ENCODE measurements at places on chromosomes 3 and 15.

DNA sequence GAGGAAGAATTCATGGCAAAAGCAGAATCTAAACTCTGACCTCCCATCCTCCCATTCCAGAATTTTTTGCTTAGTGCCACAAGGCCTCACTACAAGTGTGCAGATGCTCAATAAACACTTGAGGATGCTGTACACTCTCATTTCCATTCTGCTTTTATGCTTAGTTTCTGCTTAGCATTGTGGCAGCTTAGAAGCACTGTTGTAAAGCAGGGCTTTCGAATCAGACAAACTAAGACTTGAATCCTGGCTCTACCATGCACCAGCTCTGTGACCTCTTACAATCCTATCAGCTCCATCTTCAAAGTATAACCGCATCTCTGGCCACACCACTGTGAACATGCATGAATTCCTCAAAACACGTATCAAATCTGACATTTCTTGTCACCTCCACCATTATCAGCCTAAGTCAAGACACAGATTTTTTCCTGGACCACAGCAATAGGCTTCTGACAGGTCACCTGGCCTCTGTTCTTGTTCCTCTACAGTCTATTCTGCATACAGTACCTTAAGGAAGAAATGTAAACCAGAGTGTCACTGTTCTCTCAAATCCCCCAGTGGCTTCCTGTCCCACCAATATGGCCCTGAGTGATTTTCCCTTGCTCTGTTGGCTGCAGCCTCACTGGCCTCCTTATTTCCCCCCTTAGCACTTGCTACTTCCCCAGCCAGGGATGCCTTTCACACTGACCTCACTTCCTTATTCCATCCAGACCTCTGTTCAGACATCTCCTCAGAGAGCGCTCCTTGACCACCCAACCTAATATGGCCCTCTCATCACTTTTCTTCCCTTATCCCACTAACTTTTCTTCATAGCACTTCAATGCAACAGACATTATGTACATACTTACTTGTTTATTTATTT, 8.1 kb upstream of the PHC3 start:
- no peaks in the 10 kb centered on the region for H3K4me1 ChIP-seq
- peaks cover 7% of the 10 kb centered on the region for H3K27me3 ChIP-seq
- H3K4me3 ChIP-seq = no peak overlapping the region
- no peaks in the 10 kb centered on the region for H3K36me3 ChIP-seq
- no peak for DNase-seq

GRCh38 chr3:186960347-186960746, 30.0 kb downstream of the ST6GAL1 start:
- peak overlapping the region; percentile 89 for H3K27ac ChIP-seq
- H3K36me3 ChIP-seq = peaks cover 18% of the 10 kb centered on the region
- no peaks in the 10 kb centered on the region for H3K27me3 ChIP-seq
- peak overlapping the region; percentile 19 for H3K4me3 ChIP-seq
- peaks cover 51% of the 10 kb centered on the region for H3K4me1 ChIP-seq

DNA sequence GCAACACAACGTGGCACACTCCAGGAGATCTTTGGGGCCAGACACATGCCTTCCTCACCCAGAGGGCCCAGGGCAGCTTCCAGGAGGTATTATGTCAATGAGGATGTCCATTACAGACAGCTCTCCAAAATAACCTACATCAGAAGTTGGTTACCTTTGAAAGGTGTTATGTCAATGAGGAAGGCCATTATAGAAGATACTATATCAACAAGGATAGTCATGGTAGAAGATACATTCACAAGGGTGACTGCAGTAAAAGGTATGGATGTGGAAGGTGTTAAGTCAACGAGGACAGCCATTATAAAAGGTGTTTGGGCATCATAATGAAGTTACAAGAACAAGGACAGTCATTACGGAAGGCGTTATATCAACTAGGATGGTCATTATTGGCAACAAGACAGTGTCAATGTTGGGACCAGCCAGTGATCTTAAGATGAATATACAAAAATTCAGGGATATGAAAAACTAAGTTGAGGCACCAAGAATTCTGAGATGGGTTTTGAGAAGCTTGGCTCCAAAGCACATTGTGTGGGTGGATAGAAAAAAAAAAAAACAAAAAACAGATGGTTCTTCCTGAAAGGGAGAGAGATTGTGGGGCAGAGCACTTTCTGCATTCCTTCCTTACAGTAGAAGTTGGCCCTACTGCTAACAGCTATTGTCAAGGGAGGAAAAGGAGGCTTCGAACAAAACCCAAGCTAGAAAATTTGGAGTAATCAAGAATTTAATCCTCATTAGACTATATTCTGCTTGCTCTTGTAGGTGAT, 11.2 kb downstream of the CDCP1 start:
- H3K4me3 ChIP-seq = no peak overlapping the region
- H3K27ac ChIP-seq = no peak overlapping the region
- DNase-seq = no peak
- H3K4me1 ChIP-seq = no peaks in the 10 kb centered on the region
- H3K27me3 ChIP-seq = peaks cover 10% of the 10 kb centered on the region
- no peaks in the 10 kb centered on the region for H3K36me3 ChIP-seq

GRCh38 chr3:171967137-171967783, 72.1 kb upstream of the FNDC3B start:
- H3K4me1 ChIP-seq = peaks cover 34% of the 10 kb centered on the region
- DNase-seq = no peak
- H3K27ac ChIP-seq = peak overlapping the region; percentile 70
- H3K4me3 ChIP-seq = no peak overlapping the region
- no peaks in the 10 kb centered on the region for H3K36me3 ChIP-seq

GRCh38 chr15:37015451-37015850, 84.9 kb downstream of the MEIS2 start:
- no peak overlapping the region for H3K4me3 ChIP-seq
- H3K27me3 ChIP-seq = no peaks in the 10 kb centered on the region
- no peaks in the 10 kb centered on the region for H3K36me3 ChIP-seq
- DNase-seq = no peak
- no peaks in the 10 kb centered on the region for H3K4me1 ChIP-seq

DNA sequence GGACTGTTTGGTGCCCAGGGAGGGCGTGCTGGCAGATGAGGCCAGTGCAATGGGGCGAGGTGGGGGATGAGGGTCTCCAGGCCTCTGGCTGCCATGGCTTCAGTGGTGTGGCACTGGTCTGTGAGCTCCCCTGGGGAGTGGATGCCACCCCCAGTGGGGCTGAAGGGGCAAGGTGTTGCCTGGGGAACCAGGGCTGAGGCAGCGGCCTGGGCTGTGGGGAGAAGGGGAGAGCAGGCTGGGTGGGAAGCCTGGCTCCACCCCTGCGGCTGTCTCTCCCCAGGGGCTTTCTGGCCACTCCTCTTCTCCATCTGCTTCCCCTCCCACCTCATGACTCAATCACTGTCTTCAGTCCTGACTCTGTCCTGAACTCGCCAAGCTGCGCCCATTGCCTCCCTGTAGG, 88.4 kb upstream of the TLE3 start:
- peaks cover 36% of the 10 kb centered on the region for H3K27me3 ChIP-seq
- H3K27ac ChIP-seq = no peak overlapping the region
- peak; percentile 58 for DNase-seq
- H3K4me1 ChIP-seq = peaks cover 4% of the 10 kb centered on the region

GRCh38 chr15:74203914-74204431, 1.4 kb upstream of the STRA6 start:
- no peak overlapping the region for H3K27ac ChIP-seq
- no peak for DNase-seq
- peaks cover 7% of the 10 kb centered on the region for H3K27me3 ChIP-seq
- H3K36me3 ChIP-seq = no peaks in the 10 kb centered on the region
- H3K4me1 ChIP-seq = no peaks in the 10 kb centered on the region

DNA sequence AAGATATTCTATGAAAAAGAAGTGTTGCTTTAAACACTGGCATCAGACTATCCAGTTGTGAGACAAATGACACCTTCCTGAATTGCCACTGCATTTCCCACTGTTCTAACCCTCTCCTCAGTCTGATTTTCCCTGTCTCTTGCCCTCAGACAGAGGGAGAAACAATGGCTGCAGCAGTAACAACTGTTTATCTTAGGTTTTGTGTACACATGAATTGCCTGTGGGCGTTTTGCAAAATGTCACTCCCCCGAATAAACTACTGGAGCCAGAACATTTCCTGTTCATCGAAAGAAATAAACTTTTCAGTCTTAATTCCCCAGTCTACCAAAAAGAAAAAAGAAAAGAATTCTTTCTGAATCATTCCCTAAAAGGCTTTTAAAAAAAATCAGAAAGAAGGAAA, 155.1 kb downstream of the MAGI1 start:
- no peaks in the 10 kb centered on the region for H3K36me3 ChIP-seq
- no peaks in the 10 kb centered on the region for H3K4me1 ChIP-seq
- no peaks in the 10 kb centered on the region for H3K27me3 ChIP-seq
- no peak for DNase-seq

GRCh38 chr3:167304077-167304476, 76.0 kb downstream of the ZBBX start:
- H3K27ac ChIP-seq = no peak overlapping the region
- no peaks in the 10 kb centered on the region for H3K27me3 ChIP-seq
- DNase-seq = no peak
- H3K4me3 ChIP-seq = no peak overlapping the region

- H3K27ac ChIP-seq = no peak overlapping the region
- peaks cover 15% of the 10 kb centered on the region for H3K4me1 ChIP-seq
- DNase-seq = no peak
- H3K27me3 ChIP-seq = no peaks in the 10 kb centered on the region
- no peak overlapping the region for H3K4me3 ChIP-seq
These were observed 5.0 kb upstream of the TLR9 start for GRCh38 chr3:52230461-52230860.

- peak overlapping the region; percentile 88 for H3K27ac ChIP-seq
- no peaks in the 10 kb centered on the region for H3K36me3 ChIP-seq
- H3K27me3 ChIP-seq = no peaks in the 10 kb centered on the region
- peak overlapping the region; percentile 91 for H3K4me3 ChIP-seq
- DNase-seq = no peak
- H3K4me1 ChIP-seq = peaks cover 46% of the 10 kb centered on the region
These were observed 770 bp downstream of the TBC1D5 start for GRCh38 chr3:17741621-17742101.

DNA sequence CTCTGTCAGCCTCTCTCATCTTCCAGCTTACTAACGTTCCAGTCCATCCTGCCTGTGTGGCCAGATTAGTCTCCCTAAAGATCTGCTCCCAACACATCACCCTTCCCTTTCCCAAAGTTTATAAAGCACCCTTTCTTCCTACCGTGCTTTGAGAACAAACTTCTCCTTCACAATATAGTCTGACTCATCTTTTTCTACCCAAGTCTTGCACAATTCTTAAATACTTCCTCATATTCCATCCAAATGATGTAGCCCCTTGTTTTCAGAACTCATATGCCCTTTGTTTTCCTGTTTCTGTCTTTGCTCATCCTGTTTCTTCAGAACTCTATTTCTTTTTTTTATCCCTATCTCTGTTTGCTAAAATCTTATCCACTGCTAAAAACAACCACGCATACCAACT, 326.8 kb downstream of the MFSD1 start:
- H3K4me3 ChIP-seq = no peak overlapping the region
- H3K36me3 ChIP-seq = no peaks in the 10 kb centered on the region
- H3K4me1 ChIP-seq = no peaks in the 10 kb centered on the region
- H3K27ac ChIP-seq = no peak overlapping the region
- no peaks in the 10 kb centered on the region for H3K27me3 ChIP-seq

DNA sequence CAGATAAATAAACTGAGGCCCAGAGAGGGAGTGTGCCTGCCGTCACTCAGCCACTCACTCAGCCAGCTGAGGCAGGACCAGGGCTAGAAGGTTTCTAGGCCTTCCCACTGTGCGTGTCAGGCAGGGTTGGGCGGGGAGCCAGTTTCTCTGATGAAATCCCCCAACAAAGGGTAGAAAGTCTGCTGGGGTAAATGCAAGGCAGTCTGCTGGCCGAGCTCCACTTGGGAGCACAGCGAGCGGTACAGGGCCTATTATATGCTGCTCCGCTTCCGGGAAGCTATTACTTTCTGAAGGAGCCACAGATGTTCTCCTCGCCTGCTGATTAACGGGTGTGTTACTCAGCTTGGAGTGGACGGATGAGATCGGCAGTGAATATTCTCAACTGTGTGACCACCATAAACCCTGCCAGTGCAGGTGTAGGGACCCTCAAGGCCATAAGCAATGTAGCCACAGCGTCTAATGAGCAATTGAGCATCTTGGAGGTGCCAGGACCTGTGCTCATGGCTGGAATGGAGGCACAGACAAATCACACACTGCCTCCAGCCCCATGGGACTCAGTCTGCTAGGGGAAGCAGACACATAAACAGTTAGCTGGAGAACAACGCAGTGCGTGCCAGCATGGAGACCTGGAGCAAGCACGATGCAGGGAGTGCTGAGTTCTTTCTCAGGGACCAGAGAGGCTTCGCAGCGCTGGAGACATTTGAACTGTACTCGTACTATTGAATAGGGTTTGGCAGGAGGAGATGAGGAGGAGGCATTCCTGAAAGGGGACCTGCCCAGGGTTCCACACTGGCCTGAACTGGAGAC, 42.1 kb downstream of the CORO2B start:
- no peak overlapping the region for H3K4me3 ChIP-seq
- H3K27ac ChIP-seq = no peak overlapping the region
- no peaks in the 10 kb centered on the region for H3K4me1 ChIP-seq

GRCh38 chr15:32701863-32702262, 15.9 kb upstream of the GREM1 start:
- no peak for DNase-seq
- H3K4me1 ChIP-seq = no peaks in the 10 kb centered on the region
- H3K36me3 ChIP-seq = no peaks in the 10 kb centered on the region
- no peak overlapping the region for H3K4me3 ChIP-seq

- peak overlapping the region; percentile 66 for H3K27ac ChIP-seq
- no peaks in the 10 kb centered on the region for H3K27me3 ChIP-seq
- no peaks in the 10 kb centered on the region for H3K36me3 ChIP-seq
- DNase-seq = peak; percentile 79
These were observed 1.1 kb downstream of the HEG1 start for GRCh38 chr3:125054449-125055329.

- H3K27ac ChIP-seq = no peak overlapping the region
- no peaks in the 10 kb centered on the region for H3K4me1 ChIP-seq
- no peak for DNase-seq
- H3K4me3 ChIP-seq = no peak overlapping the region
These were observed 47.2 kb downstream of the OPA1 start for GRCh38 chr3:193640165-193640715.

DNA sequence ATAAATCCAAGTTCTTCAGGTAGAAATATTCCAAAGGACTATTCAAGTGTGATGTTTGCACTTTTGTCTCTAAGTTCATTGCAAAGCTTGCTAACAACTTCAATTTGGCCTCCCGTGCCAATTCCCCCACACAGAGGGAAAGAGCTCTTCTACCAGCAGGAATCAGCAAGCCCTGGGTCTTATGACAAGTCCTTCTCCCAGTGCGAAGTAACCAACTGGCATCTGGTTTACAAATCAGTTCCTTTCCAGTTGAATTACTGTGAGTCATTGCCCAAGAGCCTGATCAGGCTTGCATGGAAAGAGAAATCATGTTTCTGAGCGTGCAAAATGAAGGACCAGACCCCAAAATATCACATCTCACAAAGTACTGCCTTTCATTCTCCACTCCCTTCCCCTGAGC, 62.7 kb upstream of the SLCO3A1 start:
- H3K36me3 ChIP-seq = no peaks in the 10 kb centered on the region
- H3K4me1 ChIP-seq = no peaks in the 10 kb centered on the region
- H3K27me3 ChIP-seq = peaks cover 14% of the 10 kb centered on the region
- H3K4me3 ChIP-seq = no peak overlapping the region
- no peak for DNase-seq

GRCh38 chr3:32406486-32407408, 15.1 kb downstream of the CMTM7 start:
- no peak overlapping the region for H3K27ac ChIP-seq
- H3K27me3 ChIP-seq = no peaks in the 10 kb centered on the region
- H3K4me1 ChIP-seq = peaks cover 18% of the 10 kb centered on the region
- DNase-seq = peak; percentile 15
- no peaks in the 10 kb centered on the region for H3K36me3 ChIP-seq

Measured in natural killer cell treated with Interleukin-12 subunit alpha and Interleukin-12 subunit beta and Interleukin-15 and Interleukin-18, amount 100 ng/mL, for 72 hours (primary cell).